Cardiac septum (tissue), 1 donor: ENCODE measurements at places on chromosomes 12 and 14.

- DNase-seq = no peak
These were observed 1.6 kb downstream of the SIX4 start for GRCh38 chr14:60722357-60723115.

GRCh38 chr12:47105914-47106674, 26.3 kb upstream of the AMIGO2 start:
- no peak for DNase-seq

DNA sequence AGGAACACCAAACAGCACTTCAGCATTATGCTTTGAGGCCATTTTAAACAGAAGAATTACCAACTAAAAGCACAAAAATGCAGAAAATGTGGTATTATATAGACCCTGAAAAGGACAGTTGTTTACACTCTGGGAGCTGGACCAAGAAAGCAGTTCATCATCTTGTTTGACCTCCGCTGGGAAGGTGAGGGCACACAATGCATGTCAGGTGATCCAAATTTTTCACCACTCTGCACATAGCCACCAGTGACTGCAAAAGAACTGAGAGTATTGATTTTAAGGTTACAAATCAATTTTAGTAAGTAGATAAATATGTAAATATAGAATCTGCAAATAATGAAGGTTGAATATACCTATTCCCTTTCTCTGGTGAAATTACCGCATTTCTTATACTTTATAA, 119.6 kb downstream of the SLC16A7 start:
- DNase-seq = no peak

GRCh38 chr12:304805-305204, 42.2 kb upstream of the SLC6A13 start:
- DNase-seq = no peak

GRCh38 chr14:33959692-33960151, 8.8 kb upstream of the EGLN3 start:
- DNase-seq = no peak

GRCh38 chr14:92039719-92040430, at the start of gene TRIP11:
Gene TRIP11 (minus strand): TSS chr14:92040059. CDS start chr14:92039685, 374 bp downstream.
- DNase-seq = peak; percentile 97

DNA sequence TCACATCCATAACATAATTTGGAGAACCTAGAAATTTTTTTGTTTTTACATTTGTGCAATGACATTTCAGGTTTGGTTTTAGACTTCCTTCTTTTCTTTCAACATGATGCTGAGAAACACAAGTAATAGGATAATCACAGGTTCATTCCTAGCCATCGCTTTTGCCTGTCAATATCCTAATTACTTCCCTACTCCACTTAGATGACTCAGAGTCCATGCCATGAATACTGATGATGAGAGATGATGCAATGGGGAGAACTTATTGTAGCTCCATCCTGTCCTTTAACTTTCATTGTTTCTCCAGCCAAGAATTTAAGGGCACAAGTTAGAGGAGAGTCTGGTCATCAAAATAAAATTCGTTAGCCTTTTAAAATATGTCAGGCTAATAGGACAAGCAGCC, 101.3 kb downstream of the PTPRO start:
- DNase-seq = no peak

GRCh38 chr12:27018037-27018436, 3.9 kb upstream of the TM7SF3 start:
- DNase-seq = no peak

GRCh38 chr12:53961025-53961761, 6.5 kb downstream of the HOXC12 start:
- DNase-seq = peak; percentile 69

GRCh38 chr14:89190765-89191513, 226.1 kb downstream of the FOXN3 start:
- no peak for DNase-seq

- DNase-seq = no peak
These were observed 2.5 kb downstream of the ANKRD52 start for GRCh38 chr12:56255671-56256070.

- DNase-seq = no peak
These were observed 28.4 kb upstream of the A2M start for GRCh38 chr12:9143929-9144729.

- peak; percentile 85 for DNase-seq
These were observed 31.3 kb downstream of the ACTN1 start for GRCh38 chr14:68947802-68948201.
